Natural killer cell (primary cell): ENCODE measurements at places on chromosomes 7 and 10. TPM values are rescaled to one million over a fixed set of nuclear protein-coding genes. Genes with fewer than 3 reads are reported as not detected.

GBX1 gene
- not detected for total RNA-seq

SLC26A3 gene
- total RNA-seq: not detected

HOGA1 gene
- total RNA-seq: not detected

ZNF727 gene
- 1.00 TPM for total RNA-seq

EPDR1 gene
- 1.4 TPM for total RNA-seq

TNKS2 gene
- 50.9 TPM for total RNA-seq

ZNF467 gene
- total RNA-seq: 3.7 TPM

LBX1 gene
- not detected for total RNA-seq

TUBAL3 gene
- total RNA-seq: not detected

OGDHL gene
- not detected for total RNA-seq

GRCh38 chr10:1132584-1132983 lies 76.4 kb downstream of the WDR37 start:
- DNase-seq: no peak

- no peak for DNase-seq
These were observed 12.6 kb upstream of the UBE2D1 start for GRCh38 chr10:58322072-58322834.

- no peak for DNase-seq
These were observed 49.7 kb downstream of the ADD3 start for GRCh38 chr10:110057456-110057855.

DNA sequence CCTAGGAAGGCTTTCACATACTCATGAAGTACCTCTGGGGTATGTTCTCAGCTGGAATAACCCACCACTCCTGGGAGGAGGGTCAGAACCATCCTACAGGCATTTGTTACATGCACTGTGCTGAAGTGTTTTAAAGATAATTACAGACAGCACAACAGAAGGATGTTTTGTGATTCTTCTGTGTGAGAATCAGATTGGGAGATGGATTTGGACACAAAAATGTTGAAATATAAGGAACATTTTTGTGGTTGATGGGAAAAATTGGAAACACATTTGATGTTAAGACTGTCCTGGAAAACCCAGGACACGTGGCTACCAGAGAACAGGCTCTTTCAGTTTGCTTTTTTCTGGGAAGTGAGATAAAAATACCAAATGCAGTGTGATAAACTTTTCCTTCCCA lies 61.4 kb downstream of the BICC1 start:
- no peak for DNase-seq

DNA sequence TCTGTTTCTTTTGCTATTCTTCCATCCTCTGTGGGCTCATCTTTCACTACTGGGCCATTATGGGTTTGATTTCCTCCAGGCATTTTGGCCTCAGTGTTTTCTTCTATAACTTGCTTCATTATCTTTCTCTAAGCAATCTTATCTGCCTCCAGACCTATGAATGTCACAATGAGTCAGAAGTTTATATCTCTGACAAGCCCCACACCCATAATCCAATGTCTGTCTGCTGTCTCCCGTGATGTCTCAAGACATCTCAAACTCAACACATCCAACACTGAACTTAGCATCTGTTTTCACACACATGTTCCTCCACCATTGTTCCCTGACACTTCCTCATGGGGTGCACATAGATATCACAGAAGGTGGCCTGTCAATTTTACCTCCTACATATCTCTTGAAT lies 46.7 kb upstream of the RHOBTB1 start:
- DNase-seq: no peak

GRCh38 chr10:84214612-84215235 lies 10.6 kb downstream of the LRIT2 start:
- DNase-seq: peak; percentile 57

GRCh38 chr10:28215930-28216329 lies 86.9 kb downstream of the MPP7 start:
- DNase-seq: no peak

DNA sequence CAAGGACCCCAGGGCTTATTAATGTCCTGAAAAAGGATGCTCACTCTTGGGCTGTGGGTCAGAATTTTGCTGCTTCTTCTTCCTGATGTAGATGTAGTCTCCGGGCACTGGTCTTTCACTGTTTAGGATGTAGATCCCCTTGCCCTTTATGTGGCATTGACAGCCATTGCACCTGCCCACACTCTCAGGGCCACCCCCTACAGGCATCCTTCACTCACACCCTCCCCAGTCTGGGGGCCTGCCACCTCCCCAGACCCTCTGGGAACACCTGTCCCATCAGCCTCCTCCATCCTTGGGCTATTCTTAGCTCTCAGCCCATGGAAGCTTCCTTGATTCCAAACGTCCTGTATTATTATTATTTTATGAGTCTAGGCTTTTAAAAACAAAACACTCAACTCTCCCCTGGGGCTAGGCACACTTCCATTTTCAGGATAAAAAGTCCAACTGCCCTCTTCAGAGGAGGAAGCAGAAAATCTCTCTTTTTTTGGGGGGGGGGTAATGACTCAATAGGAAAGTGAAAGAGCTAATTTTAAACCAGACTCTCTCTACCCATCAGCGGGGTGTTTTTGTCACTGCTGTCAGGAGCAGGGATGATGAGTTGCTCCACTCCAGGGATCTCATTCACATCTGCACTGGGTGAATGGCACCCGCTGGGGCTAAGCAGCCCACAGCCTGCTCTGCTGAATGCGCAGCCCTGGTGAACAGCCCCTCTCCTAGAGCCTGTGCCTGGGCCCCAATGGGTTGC lies 11.5 kb upstream of the KLRG2 start:
- DNase-seq: no peak

DNA sequence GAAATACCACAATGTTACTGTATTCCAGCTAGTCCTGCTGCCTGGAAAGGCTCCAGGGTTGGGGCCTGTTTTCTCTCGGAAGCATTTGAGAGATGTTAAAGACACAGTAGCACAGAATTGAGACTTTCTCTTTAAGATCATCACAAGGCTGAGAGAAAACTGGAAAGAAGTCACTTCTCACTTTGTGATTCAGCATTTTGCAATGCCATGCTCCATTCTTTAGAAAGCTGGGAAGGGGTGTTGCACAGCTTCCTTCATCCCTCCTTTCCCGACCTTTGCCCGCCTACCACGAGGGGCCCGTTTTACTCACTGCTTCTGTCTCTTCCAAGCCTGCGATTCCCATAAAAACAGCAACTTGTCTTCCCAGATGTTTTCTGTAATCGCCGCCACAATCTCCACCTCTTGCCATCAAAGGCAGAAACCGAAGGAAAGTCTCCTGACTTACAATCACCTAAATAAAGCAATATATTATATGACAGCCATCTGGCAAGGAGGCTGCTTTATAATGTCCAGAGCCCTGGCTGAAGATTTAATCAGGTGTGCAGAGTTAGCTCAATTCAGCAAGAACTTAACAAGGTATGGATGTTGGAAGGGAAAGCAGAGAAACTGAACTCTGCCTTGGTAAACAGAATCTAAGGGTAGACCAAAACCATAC lies 18.9 kb downstream of the NOD1 start:
- no peak for DNase-seq

DNA sequence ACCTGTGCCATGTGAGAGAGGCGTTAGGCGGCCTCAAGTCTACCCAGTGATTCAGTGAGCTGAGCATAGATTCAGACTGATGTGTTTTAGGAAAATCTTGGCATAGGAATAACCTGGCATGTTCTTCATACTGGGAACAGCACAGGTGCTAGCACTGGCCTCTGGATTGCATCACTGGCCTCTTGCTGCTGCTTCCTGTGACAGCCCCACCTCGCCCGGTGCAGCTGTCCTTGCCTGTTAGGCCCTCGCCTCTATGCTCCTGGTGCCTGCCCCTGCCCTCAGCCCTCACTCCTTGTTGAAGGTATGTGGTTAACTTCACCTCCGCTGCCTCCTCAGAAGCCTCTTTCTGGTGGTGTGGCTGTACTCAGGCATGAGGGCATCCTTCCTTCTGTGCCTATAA lies 46.2 kb downstream of the BLNK start:
- no peak for DNase-seq

GRCh38 chr10:111108441-111108840 lies 31.6 kb downstream of the ADRA2A start:
- no peak for DNase-seq
